Activated gamma-delta T cell treated with Interleukin-2 at 50 U/mL for 16 hours (primary cell): ENCODE measurements at places on chromosomes 6 and 20.

DNA sequence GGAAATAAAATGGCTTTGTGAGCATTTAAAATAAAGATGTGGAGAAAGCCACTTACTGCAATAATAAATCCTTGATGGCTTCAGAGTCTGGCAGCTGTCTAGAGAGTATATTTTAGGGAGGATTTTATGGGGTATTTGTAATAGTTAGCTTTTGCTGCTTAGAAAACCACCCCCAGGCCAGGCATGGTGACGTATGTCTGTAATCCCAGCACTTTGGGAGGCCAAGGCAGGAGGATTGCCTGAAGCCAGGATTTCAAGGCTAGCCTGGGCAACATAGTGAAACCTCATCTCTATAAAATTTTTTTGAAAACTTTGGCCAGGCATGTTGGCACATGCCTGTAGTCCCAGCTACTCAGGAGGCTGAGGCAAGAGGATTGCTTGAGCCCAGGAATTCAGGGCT is 63.8 kb downstream of the ISM1 start:
- no peak for DNase-seq

GRCh38 chr6:23414051-23414445 is 712.0 kb upstream of the NRSN1 start:
- no peak for DNase-seq

DNA sequence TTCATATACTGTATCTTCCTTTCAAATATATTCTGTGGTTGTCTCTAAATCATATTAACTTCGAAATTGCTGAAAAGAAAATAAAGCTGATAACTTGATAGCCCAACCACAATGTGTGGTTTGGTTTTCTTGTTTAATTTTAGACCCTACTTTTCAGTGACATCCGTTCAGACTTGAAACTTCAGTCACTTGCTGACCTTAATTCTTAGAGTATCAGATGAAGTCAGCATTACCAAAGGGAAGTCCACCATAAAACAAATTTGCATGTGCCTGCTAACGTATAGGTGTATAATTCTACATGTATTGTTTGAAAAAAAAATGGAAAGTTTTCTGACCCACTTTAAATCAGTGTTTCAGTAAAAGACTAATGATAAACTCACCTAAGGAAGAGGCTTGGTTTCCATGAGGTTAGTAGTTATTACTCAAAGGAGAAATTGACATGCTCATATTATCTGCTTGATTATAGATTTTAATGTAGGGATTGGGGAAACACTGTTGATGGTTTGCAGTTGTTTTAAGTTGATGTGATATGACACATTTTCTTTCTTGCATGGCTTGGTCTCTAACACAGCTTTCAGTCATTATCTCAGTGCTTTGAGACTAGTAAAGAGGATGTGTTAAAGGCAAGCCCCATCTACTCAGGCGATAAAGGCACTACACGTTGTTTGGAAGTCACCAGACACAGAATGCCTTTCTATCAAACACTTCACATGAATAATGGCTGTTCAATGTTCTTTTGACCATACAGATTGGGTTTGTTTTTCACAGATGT is 5.2 kb upstream of the IL17A start:
- no peak for DNase-seq

GRCh38 chr6:44016131-44016870 is 111.0 kb downstream of the MRPL14 start:
- DNase-seq: no peak

- no peak for DNase-seq
Measured at GRCh38 chr20:25061103-25061799, 3.3 kb upstream of the ACSS1 start.

GRCh38 chr20:21202259-21202658 is 76.4 kb downstream of the KIZ start:
- no peak for DNase-seq

DNA sequence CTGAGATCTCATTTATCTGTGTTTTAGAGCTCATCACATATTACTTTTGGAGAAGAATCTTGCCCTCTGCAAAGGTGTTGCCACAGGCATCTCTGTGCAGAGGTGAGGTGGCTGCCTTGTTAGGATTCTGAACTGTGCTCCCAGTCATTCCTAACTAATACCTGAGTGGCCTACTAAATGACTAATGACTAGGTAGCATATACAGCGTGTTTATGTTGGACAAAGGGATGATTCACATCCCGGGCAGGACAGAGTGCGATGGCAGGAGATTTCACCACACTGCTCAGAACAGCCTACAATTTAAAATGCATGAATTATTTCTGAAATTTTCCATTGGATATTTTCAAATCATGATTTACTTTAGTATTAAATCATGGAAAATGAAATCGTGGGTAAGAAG is 23.1 kb upstream of the CGA start:
- DNase-seq: no peak

GRCh38 chr6:44487586-44487985 is 100.1 kb downstream of the CDC5L start:
- DNase-seq: no peak

DNA sequence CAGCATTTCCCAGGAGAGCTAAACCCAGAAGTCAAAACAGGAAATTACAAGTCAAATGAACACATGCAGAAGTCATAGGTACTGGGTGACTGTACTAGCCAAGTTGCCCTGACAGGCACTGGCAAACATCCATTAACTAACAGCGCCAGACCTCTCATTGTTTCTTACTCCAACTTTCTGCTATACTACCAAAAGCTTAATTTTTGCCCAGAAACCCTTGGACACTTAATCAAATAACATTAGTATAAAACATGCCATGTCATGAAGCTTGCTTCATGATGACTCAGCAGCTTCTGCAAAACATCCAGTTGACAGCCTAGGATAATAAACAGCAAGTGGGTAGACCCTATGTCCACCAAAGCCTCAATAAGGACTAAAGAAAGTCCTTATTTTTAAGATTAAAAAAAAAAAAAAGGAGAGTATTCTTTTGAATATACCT is 3.5 kb downstream of the NUP153 start:
- no peak for DNase-seq

DNA sequence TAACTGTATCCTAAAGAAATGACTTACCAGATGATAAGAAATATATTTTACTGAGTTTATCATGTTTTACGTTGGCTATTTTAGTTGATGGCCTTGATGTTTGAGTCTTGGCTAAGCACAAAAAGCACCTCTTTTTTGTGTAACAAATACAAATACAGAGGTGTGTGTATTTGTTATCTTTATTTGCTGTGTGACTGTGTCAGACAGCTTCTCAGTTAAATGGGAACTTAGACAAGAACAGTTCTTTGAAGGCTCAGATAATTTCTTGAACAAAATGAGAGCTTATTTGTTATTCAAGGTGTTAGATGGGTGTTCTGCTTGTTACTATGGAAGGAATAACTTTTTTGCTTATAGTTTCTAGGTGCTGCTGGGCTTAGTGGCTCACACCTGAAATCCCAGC is 95.4 kb downstream of the RPS12 start:
- no peak for DNase-seq

- DNase-seq: no peak
Measured at GRCh38 chr6:12950976-12951375, 234.4 kb downstream of the PHACTR1 start.

GRCh38 chr20:52748990-52749389 is 223.2 kb upstream of the TSHZ2 start:
- no peak for DNase-seq

- no peak for DNase-seq
Measured at GRCh38 chr6:146367061-146367460, 176.6 kb upstream of the RAB32 start.

- no peak for DNase-seq
Measured at GRCh38 chr6:56802584-56802983, 152.3 kb upstream of the BEND6 start.
